NCI-H1436 treated with DMSO at 0.1 percent for 48 hours (cell line): ENCODE measurements at places on chromosomes 4 and X.

DNA sequence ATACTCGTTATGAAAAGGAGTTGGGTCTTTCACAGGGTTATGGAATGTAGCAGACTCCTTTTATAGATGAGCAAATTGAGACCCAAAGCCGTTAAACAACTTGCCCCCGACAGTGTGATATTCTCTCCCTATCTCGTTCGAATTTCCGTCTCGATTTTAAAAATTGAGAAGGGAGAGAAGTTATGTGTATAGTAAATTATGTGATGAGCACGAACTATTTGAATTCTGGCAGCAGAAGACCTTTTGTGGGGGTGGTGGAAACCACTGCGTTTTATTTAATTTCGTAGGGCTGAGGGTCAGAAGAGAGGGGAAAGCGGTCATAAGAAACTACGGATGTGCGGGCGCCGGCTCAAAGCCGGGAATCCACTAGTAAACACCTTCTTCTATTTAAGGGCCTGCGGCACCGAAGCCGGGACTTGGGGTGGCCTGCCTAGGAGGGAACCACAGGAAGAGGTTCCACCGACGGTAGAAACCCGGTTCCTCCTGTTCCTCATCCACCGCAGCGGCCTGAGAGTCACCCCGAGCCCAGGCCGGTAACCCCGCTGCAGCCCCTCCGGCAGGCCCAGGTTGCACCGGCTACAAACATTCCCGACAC, 1.5 kb upstream of the DDX3X start:
- DNase-seq = no peak

GRCh38 chr4:181659876-181660275, 583.3 kb upstream of the TENM3 start:
- no peak for DNase-seq

GRCh38 chr4:8345946-8346814, 76.6 kb downstream of the HTRA3 start:
- DNase-seq = no peak

- DNase-seq = no peak
Measured at GRCh38 chr4:76588274-76588673, 153.2 kb downstream of the SHROOM3 start.

- no peak for DNase-seq
Measured at GRCh38 chr4:82261084-82261483, 112.7 kb downstream of the HNRNPD start.

- DNase-seq = no peak
Measured at GRCh38 chr4:75717408-75717807, 7.0 kb upstream of the USO1 start.

GRCh38 chr4:72525938-72526337, 43.1 kb downstream of the ADAMTS3 start:
- DNase-seq = no peak

DNA sequence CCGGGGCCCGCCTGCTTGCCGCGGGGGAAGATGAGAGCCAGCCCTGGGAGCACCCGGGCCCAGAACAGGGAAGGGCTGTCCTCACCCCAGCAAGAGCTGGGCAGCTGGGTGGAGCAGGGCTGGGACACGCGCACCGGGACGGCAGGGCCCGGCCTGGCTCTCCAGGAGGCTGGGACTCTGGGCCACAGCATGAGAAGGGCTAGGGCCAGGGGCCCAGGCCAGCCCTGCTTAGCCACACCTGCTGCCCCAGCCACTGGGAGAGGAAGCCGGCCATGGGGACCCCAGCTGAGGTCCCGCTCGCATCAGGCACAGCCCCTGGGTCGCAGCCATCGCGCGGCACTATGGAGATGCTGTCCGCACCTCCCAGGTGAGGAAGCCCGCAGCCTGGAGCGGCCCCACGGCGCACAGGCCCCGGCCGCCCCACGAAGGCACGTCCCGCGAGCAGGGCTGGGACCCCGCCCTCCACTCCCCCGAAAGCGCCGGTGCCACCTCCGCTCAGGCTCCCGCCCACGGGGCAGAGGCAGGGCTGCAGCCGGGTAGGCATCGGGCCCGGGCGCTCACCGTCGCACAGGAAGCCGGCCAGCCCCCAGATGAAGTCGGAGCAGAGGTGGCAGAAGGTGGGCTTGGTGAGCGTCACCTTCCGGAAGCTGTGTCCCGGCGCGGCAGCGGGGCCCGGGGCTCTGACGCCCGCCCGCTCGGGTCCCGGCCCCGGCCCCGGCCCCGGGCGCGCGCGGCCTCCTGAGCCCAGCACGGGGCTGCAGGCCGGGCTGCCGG, 531 bp downstream of the DGKQ start:
- DNase-seq = no peak

DNA sequence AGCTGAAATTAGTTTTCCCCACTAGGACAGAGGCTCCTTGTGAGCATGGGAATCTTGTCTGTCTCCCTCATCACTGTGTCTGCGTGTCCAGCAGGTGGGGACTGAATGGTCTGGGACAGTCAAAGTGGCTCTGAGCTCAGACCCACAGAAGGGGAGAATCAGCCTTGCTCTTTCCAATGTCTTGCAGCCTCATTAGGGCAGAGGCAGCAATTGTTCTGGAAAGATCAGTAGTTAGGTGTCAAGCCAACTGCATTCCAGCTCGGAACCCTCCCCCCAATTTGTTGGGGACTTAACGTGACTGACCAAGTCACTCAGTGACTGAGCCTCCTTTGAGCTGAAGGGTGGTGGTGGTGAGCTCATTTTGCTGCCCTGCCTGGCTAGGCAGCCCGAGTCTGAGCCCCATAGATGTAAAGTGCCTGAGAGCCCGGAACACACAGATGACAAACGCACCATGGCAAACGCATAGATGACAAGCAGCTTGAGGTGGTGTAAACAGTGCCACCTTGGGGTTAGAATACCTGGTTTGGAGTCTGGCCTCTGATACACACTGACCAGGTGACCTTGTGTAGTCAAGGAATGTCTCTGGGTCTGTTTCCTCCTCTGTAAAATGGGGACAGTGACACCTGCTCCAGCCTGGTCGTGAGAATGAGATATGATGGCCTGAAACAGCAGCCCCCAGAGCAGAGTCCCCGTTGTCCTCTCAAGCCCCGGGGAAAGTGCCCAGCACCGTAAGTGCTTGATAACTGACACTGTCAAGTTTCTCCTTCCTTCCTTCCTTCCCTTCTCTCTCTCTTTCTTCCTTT, 2.7 kb upstream of the SORCS2 start:
- DNase-seq = no peak

GRCh38 chr4:177557416-177557815, 115.2 kb upstream of the AGA start:
- no peak for DNase-seq

GRCh38 chr4:794900-795725, 30.8 kb downstream of the CPLX1 start:
- no peak for DNase-seq

GRCh38 chr4:140252141-140252741, 98.3 kb upstream of the MAML3 start:
- no peak for DNase-seq

DNA sequence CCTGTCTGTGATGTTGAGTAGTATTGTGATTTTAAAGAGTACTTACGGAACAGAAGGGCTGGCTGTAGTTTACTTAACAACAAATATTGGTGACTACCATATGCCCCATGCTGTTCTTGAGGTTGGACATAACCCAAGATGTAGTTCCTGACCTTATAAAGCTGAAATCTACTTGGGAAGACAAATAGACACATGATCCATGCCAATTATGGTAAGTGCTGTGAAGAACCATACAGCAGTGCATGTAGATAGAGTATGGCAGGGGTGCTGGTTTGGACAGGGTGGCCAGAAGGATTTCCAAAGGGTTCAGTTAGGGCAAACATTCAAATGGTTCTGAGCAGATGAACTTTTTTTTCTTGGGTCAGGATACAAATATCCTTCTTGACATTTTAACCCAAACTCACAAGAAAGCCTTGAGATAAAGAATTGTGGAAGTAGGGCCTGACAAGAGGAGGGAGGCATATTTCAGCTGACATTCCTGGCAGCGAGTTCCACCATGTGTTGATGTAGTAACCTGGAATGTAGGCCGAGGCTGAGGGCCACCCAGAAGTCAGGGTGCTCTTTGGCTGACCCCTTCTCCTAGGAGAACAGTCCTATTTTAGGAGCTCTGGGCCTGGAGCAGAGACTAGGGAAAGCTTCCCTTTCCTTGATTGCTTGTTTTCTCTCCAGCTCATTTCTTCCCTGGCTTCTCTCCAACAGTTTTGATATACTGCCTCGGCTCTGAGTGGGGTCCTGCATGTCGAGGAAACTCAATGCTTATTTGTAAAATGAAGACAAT, 74.2 kb downstream of the FREM3 start:
- no peak for DNase-seq

DNA sequence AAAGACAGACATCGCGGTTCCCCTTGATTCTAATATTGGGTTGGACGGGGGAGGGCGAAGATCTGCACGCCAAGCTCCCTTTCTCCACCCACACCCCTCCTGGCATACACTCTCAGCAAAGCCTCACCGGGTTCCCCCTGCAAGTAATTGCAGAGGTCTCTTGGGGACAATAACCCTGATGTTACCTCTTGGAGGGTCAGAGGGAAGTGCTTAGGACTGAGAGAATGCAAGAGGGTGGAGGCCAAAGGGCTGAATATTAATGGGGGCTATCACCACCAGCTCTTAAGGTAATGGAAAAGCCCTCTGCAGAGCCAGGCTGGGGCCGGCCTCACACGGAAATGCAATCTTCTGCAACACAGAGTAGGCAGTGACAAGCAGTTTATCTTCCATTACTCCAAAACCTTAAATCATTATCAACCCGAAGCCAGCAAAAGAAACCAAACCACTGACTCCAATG, 344.1 kb upstream of the GATB start:
- DNase-seq = no peak

GRCh38 chrX:130079824-130080406, 30.4 kb downstream of the ELF4 start:
- no peak for DNase-seq

- no peak for DNase-seq
Measured at GRCh38 chrX:10111364-10112148, 45.2 kb upstream of the CLCN4 start.

GRCh38 chr4:7873881-7874280, 65.8 kb downstream of the AFAP1 start:
- no peak for DNase-seq

DNA sequence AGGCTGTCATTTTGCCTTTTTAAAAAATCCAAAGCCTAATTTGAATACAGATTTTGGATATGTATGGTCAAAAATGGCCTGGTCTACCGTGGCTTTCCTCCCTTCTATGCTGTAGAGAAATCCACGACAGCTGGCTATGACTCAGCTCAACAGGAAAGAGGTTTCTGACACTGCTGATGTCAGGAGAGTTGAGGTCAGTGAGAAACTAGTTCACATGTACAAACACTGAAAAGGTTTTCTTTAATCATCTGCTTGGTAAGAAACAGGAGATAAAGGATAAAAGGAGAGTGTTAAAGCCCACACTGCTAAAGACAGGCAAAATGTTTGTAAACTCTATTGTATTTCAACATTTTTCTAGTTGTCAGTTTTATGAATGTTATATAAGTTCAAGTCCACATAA, 113.9 kb downstream of the NYX start:
- no peak for DNase-seq
